Cardiac atrium fibroblast (primary cell): ENCODE measurements at places on chromosomes 2 and 18. TPM values are rescaled to one million over a fixed set of nuclear protein-coding genes. Genes with fewer than 3 reads are reported as not detected.

IL1A gene
- 0.18 TPM in 1 of 2 replicates, not detected in the other for total RNA-seq

MAP4K3 gene
- total RNA-seq = 29.2 and 36.5 TPM in 2 replicates

DNAJC5G gene
- not detected in 2 replicates for total RNA-seq

GTF2A1L gene
- total RNA-seq = 1.3 TPM in 1 of 2 replicates, not detected in the other

GALNT3 gene
- not detected in 2 replicates for total RNA-seq

TMEM247 gene
- total RNA-seq = not detected in 2 replicates

PSMA8 gene
- total RNA-seq = not detected in 2 replicates

CROCC2 gene
- total RNA-seq = 1.8 TPM in 1 of 2 replicates, not detected in the other

RIT2 gene
- not detected in 2 replicates for total RNA-seq

UGT1A9 gene
- not detected in 2 replicates for total RNA-seq

PRSS56 gene
- not detected in 2 replicates for total RNA-seq

PIEZO2 gene
- 3.1 and 25.8 TPM in 2 replicates for total RNA-seq

HOXD9 gene
- total RNA-seq = not detected in 2 replicates

ST6GAL2 gene
- total RNA-seq = 0.18 TPM in 1 of 2 replicates, not detected in the other

RAB6D gene
- total RNA-seq = not detected in 2 replicates

EGR4 gene
- total RNA-seq = not detected in 2 replicates

CYP27A1 gene
- total RNA-seq = 2.7 and 2.9 TPM in 2 replicates

STARD7 gene
- total RNA-seq = 71.3 and 100 TPM in 2 replicates

SLC14A1 gene
- 0.49 TPM in 1 of 2 replicates, not detected in the other for total RNA-seq

KCNE4 gene
- 10.7 and 19.1 TPM in 2 replicates for total RNA-seq

NMUR1 gene
- total RNA-seq = not detected in 2 replicates

GRB14 gene
- 1.1 and 3.6 TPM in 2 replicates for total RNA-seq

DPP10 gene
- total RNA-seq = under 0.01 TPM in 1 of 2 replicates, not detected in the other

MDH1B gene
- 0.32 and 0.36 TPM in 2 replicates for total RNA-seq

NT5C1B gene
- not detected in 2 replicates for total RNA-seq

PKDCC gene
- total RNA-seq = 94.1 and 99.8 TPM in 2 replicates

POTEI gene
- not detected in 2 replicates for total RNA-seq

STARD6 gene
- not detected in 2 replicates for total RNA-seq
